Dorsolateral prefrontal cortex (tissue), 122 donors: ENCODE measurements at places on chromosomes 2 and 18. TPM values are rescaled to one million over a fixed set of nuclear protein-coding genes. Genes with fewer than 3 reads are reported as not detected.

DNA sequence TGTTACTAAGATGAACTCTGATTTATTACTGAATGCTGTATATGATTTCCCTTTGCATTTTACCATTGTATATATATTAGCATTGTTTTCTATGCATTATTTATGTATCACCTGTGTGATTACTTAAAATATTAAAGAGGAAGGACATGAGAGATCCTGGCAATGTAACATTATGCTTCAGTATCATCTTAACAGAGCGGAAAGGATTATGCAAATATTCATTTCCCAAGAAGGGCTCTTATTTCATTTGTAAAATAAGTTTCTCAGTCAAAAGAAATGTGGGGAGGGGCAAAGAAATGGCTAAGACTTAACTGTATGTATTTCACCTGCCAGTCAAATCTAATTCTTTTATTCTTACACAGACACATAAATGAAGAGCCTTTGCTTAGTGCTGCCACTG is 654.2 kb upstream of the PKDCC start:
- DNase-seq, result no peak

GRCh38 chr2:7683196-7683595 is 766.0 kb downstream of the RNF144A start:
- no peak for DNase-seq

- DNase-seq, result no peak
Observed at GRCh38 chr18:35968278-35968880, 4.1 kb upstream of the RMP24 start.

DNA sequence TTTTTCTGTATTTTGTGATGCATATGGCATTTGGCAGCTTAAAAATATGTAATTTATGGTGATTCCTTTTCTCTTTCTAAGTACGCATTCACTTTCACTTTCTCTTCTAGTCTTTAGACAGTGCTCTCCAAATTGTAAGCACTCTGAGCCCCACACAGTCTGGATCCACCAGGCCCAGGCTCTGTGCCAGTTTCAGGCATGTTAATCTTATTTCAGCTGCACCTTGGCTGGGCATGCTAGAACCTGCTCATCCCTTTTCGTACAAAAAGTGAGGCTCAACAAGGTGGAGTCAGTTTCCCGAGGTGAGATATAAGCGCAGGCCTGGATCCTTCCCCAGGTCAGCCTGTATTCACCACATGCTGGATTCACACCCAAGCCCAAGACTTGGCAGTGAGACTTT is 203.9 kb downstream of the MTX2 start:
- no peak for DNase-seq

DNA sequence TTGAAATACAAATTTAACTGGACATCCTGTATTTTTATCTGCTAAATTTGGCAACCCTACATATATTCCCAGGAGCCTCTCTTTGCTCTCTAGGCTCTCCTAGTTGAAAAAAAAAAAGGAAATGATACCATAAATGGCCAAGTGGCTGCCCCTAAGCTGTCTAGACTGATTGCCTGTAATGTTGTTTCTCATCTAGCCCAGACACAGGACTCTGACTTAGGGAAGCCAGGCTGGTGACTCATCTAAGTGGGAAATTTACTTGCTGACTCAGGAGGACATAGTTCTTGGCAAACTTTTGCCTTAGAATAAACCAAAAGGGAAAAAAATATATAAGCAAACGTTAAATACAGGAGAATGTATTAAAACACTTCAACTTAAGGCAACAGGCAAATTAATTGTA is 14.6 kb upstream of the ITGAV start:
- DNase-seq, result no peak

DNA sequence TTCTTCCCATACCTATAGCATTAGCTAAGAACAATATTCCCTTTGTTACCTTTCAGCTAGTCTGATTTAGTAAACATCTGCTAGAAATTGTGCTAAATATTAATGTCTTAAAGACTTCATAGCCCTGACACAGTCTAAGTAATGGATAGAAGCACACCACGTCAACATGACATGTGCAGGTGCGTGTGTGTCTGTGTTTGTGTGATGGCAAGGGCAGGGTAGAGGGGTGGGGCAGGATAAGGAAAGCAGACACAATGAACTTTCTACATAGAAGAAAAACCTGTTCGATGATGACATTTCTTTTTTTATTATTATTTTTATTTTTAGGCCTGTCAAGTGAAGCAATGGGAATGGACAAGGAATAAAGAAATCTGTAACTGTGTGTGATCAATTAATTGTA is 223.3 kb downstream of the NOL4 start:
- no peak for DNase-seq

Gene RNMT
- total RNA-seq, result 57.6 TPM

Gene TCF23
- total RNA-seq, result not detected

Gene CXXC1
- 52.7 TPM for total RNA-seq
